ENCODE measurements at places on chromosomes 1 and 21.
A peak's percentile ranks its signal among the peaks of the same experiment; 100 is the strongest.

DNA sequence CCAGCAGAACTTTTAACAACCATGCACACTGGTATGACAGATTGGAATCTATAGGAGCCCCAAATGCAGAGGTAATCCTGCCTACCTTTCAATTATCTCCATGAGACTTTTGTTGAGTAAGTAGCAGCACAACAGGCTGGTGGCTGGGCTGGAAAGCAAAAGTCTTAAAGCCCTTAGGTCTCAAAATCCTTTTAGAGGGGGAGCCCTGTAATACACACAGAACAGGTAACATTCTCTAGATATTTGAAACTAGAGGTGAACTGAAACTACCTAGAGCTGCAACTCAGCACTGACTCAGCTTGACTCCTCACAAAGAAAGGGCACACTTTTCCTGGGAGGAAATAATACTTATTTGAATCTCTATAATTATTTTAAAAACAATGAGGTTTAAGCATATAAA, 71.5 kb downstream of the CLCA4 start:
- DNase-seq = no peak

DNA sequence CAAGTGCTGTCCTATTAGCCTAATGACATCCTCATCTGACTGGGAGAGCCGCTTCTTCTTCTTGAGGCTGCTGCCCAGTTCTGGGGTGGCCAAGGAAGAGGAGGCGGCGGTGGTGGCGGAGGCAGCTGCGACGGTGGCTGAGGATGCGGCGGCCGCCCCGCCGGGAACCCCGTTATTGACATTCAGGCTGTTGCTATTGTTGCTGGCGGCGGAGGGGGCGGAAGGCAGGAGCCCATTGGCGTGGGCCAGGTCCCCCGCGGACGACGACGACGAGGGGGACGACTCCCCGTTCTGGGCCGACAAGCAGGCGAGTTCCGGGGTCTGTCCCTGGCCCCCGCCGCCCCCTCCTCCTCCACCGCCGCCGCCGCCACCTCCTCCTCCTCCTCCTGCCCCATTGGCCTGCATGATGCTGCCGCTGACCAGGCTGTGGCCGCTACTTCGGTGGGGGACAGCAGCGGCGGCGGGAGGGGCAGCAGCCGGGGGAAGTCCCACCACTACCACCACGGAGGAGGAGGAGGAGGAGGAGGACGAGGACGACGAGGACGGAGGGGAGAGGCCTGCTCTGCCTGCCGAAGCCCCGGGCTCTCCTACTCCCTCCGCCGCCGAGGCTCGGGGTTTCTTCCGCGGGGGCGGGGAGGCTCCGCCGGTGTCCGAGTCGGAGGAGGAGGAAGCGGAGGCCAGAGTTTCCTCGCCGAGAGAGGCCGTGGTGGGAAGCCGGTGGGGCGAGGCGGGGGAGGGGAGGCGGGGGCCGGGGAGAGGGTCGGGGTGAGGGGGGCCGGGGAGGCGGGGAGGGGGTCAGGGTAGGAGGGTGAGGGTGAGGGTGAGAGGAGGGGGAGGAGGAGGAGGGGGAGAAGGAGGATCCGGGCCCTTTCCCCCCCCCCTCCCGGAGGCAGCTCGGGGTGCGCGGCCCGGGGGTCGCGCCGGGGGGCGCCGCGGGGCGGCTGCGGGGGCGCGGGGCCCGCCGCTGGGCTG, 610 bp downstream of the WDR26 start:
- DNase-seq = peak; percentile 58

- DNase-seq = no peak
Measured at GRCh38 chr1:230891413-230891812, 23.1 kb upstream of the C1orf198 start.

DNA sequence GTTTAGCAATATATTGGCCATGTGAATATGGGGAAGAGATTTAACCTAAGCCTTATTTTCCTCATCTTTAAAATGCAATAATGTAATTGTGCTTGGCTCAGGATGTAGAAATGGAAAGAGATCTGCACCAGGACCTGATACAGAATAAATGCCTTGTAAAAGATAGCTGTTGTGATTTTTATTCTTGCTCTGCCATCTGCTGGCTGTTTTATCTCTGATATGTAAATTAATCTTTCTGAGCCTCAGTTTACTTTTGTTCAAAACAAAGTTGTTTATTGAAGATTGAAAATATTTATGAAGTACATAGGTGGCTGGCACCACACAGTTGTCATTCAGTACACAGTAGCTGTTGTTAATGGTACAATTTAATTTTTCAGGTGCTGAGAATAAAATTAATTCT, 21.9 kb downstream of the ZYG11B start:
- peak; percentile 16 for DNase-seq

DNA sequence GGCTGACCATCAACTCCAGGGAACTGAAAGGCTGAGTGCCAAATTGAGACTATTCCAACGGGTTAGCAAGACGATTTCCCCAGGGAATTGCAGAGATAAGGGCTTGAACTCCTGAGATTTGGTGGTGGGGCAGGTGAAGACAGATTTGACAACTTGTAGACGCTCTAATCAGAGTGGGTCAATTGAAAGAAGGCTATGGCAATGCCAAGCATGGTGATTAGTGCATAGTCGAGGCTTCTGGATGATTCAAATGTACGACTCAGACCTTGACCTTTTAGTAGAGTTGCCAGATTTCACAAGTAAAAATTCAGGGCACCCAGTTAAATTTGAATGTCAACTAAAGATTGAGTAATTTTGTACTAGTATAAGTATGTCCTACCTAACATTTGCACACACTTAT, 302.1 kb upstream of the SPAG17 start:
- DNase-seq = no peak

- no peak for DNase-seq
Measured at GRCh38 chr1:29393451-29393826, 157.1 kb downstream of the PTPRU start.

- no peak for DNase-seq
Measured at GRCh38 chr1:113868387-113869083, 3.0 kb downstream of the PTPN22 start.

GRCh38 chr1:78359666-78360065, 131.1 kb upstream of the PTGFR start:
- DNase-seq = no peak

DNA sequence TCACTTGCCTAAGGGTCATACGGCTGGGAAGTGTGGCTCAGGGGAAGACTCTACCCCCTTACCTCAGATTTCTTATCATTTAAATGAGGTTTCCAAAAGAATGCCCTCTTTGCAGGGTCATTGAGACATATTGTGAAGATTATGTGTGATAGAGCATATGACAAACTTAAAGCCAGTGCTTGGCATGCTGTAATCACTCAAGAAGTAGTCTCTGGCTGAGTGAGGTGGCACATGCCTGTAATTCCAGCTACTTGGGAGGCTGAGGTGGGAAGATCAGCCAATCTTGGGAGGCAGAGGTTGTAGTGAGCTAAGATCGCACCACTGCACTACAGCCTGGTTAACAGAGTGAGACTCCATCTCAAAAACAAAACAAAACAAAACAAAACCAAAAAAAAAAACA, 7.5 kb upstream of the LDLRAD2 start:
- DNase-seq = no peak

DNA sequence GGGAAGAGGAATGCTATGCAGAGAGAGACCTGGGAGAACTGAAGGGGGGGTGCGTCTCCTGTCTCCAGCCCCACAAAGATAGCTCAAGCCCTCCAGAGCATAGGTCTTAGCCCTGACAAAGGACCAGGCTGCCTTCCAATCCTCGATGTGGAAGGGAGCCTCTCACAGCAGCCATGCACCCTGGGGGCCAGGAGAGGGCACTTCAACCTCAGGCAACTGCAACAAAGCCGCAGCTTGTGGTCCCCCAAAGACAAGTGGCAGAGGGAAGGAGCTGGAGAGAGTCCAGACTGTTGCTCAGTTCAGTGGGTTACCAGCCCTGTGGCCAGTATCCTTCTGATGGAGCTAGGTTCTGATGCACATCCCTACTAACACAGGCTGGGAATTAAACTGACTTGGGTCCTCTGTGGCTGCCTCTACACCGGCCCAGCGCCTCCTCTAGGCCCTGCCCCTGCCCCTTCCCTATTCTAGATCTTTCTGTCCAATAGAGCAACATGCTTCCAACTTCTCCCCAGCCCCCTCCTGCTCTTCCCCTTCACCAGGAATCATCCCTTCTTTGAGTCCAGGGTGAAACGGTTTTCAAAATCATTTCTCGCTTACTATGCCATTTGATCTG, 100.7 kb upstream of the SPATA6 start:
- DNase-seq = peak; percentile 37

- DNase-seq = no peak
Measured at GRCh38 chr1:154155251-154155650, 378 bp upstream of the NUP210L start.

DNA sequence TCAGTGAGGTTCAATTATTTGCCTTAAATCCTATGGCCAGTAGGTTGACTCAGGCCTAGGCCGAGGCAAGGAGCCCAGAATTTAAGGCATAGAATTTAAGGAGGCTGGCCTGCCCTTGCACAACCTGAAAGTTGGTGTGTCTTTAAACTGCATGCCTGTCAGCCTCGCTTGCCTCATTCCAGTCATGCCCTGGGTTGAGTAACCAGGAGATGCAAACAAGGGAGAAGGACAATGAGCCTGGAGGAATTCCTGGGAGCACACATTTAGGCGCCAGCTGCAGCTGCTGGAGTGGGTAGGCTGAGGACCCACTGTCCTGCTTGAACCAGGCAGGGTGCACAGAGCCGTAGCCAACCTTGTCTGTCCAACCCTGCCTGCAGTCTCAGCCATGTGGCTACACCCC, 11.7 kb downstream of the CD2 start:
- DNase-seq = no peak

- DNase-seq = no peak
Measured at GRCh38 chr21:29342363-29342957, 43.7 kb downstream of the BACH1 start.

DNA sequence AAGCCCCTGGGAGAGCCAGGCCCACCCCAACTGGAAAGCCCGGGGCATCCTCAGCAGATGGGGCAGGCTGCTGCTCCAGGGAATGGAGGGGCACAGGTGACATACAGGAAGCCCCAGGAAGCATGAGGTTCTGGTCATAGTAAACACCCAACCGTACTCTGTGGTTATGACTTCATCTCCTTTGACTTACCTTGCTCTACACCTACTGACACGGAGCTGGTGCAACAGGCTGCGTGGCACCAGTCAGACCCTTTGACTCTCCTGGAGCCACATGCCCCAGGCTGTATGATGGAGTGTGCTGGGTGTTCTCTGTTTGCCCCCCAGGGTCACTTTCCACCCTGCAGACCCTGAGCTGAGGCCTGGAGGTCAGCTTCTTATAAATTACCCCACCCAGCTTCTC, 72.1 kb downstream of the PGBD5 start:
- DNase-seq = no peak

DNA sequence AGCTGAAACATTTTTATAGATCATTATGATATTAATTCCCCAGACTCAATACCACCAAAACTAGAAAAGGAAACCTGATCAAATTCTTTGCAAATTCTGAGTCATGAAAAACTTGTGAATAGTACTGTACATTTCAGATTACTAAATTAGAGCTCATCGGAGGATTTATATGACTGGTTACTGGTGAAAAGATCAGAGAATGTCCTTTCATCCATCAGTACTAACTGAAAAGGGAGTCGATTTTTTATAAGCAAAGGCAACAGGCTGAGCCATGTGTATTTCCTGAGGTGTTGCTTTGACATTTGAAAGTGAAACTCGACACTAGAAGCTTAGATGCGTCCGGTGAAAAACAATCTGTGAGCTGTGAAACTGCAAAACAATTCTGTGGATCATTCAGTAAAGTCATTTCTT, 155.7 kb downstream of the TNFSF18 start:
- peak; percentile 65 for DNase-seq

- no peak for DNase-seq
Measured at GRCh38 chr1:224431726-224432125, 2.9 kb downstream of the WDR26 start.

DNA sequence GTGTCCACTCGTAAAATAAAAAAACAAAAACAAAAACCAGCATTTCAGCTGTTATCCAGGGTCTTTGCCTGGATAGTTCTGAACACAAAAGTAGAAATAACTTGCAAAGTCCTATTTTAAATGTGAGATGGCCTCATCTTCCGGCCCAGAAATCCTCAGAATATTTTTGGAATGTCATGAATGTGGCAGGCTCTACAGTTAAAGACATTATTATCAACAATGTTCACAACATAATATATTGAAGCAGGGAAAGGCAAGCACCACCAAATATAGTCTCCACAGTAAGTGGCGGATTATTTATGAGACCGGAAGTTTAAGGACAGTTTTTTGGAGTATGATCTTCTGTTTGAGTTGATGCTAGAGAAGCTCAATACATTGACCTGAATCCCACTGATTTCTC, 1.2 kb upstream of the C1orf198 start:
- no peak for DNase-seq

GRCh38 chr1:202952818-202953217, 5.3 kb downstream of the ADIPOR1 start:
- DNase-seq = no peak

All from OCI-LY7 (cell line).